ENCODE measurements at places on chromosomes 1 and 21.

DNA sequence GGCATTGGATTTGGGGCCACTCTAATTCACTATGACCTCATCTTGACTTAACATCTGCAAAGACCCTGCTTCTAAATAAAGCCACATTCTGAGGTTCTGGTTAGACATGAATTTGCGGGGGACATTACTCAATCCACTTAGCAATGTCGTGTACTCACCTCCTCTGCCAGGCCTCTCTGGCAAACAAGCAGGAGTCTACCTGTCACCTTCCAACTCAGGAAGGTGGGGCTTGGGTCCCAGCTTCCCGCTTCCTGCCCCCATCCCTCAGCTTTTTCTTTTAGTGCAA lies 177.8 kb downstream of the PSMG1 start:
- DNase-seq = no peak

DNA sequence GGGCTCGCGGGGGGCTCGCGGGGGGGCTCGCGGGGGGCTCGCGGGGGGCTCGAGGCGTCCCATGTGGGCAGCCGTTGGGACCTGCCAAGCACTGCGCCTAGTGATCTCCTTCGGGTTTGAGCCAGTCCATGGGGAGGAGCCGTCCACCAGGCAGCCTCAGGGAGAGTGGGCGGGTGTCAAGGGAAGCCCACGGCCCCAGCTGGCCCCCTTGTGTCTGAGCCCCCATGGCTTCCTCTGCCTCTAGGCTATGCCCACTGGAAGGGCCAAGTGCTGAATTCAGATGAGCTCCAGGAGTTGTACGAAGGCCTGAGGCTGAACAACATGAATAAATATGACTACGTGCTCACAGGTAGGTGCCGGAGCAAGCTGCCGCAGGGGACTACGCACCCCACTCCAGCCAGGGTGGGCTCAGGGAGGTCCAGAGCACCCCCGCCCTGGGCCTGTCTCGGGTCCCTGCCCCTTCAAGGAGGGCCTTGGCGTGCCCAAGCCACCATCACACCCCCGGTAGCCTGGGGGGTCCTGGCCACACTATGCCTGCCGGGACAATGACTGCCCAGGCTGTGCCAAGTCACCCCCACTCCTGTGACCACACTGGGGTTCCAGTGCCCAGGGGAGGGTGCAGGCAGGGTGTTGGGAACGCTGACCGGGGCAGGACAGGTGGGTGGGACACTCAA lies 22.6 kb downstream of the PDXK start:
- no peak for DNase-seq

DNA sequence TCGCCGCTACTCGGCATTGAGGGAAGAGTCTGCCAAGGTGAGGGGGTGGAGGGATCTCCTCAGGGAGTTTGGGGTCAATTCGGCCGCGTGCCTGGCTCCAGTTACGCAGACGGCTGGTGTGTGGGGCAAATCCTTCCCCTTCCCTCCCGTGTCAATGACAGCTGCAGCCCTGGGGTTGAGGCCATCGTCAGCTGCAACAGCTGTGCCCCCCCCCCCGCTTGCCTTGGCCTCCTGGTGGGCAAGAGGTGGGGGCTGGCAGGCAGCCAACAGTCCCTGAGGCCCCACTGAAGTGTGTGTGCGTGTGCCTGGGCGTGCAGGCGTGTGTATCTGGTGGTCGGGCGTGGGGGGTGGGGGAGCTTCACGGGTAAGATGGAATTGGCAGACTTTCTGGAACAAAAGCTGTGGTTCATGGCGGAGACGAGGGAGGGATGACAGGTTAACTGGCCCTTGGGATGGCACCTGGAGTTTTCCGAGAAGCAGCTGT lies 25.6 kb downstream of the PPFIA4 start:
- DNase-seq = no peak

- no peak for DNase-seq
Observed at GRCh38 chr1:107950464-107950863, 14.5 kb downstream of the VAV3 start.

DNA sequence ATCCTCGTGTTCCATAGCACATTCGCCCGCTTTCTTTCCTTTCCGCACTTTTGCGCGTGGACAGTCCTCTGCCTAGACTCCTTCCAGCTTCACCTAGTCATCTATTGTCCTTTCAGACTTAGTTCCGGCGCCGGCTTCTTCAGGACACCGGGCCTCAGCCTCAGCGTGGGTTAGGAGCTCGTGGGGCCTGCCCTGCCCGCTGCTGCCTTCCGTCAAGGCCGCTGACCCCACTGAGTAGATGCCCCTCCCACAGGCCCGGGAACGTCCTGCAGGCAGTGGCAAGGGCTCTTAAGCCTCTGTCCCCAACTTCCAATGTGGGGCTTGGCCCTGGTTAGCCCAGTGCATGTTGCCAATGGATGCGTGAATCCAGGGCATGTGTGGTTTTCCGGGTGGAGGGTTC lies 11.4 kb downstream of the DMRTB1 start:
- no peak for DNase-seq

DNA sequence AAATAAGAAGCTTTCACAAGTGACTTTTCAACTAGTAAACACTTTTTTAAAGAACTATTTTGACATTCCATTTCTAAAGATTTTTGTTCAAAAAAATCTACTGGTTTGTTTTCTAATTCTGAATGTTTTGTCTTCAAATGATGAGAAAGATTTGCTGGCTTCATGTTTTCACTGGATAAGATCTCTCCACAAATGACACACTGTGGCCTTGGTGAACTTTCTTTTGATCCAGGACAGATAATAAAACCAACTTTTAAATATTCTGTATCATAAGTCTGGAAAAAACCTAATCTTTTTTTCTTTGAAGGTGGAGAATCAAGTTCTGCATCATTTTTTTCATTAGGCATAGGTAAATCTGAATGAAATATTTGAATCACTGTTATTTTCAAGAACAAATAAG lies 3.4 kb upstream of the TMEM35B start:
- DNase-seq = no peak

GRCh38 chr1:55636696-55637095 lies 421.5 kb upstream of the USP24 start:
- no peak for DNase-seq

DNA sequence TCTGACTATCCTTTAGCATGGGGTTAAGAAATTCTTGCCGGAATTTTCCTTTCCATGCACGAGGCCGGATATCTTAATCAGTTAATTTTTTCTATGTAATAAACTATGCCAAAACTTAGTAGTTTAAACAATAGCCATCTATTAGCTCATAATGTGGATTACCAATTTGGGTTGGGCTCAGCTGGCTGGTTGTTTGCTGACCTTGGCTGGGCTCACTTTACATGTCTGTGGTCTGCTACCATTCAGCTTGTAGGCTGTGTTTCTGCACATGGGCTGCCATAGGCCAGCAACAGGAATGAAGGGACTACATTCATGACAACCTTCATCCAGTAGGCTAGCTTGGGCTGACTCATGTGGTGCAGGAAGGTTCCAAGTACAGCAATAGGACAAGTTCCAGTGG lies 56.0 kb upstream of the NTPCR start:
- no peak for DNase-seq

DNA sequence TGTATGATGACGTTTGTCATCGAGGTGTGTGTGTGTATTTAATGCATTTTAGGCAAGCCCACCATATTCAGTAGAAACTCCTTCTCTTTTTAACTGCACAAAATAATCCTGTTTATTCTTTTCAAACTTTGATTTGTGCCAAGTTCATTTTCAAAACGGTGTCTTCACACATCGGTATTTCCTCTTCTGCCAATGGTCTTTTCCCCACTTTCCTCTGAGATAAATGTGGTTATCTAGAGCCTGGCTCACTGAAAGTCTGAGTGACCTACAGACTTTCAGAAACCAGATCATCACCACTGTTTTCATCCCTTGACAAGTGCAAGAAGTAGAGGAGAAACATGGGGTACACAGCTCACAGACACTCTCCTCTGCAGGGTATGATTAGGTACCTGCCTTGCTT lies 69.4 kb downstream of the GPATCH2 start:
- no peak for DNase-seq

GRCh38 chr1:188599313-188599712 lies 1770.6 kb downstream of the PLA2G4A start:
- no peak for DNase-seq

DNA sequence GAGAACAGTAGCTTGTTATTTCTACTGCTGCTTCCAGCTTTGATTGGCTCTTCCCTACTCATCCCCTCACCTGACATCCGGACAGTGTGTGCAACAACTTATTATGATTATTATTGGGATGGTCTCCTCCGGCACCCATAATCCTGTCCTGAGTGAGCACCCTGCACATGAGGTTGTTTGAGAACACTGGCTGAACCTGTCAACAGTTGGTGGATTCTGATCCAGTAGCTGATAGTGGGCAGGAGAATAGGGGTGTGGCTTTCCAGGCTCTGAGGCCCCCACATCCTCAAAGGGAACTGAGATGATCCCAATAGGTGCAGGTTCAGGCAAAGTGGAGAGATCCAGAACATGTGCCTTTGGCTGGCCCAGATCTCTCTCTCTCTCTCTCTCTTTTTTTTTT lies 60.5 kb downstream of the RUNX1 start:
- DNase-seq = no peak

Measured in stimulated activated CD8-positive, alpha-beta memory T cell treated with anti-CD3 and anti-CD28 coated beads, Interleukin-2, amount 100 ng/mL, for 48 hours (primary cell).